ENCODE measurements at places on chromosomes 11 and 22.

DNA sequence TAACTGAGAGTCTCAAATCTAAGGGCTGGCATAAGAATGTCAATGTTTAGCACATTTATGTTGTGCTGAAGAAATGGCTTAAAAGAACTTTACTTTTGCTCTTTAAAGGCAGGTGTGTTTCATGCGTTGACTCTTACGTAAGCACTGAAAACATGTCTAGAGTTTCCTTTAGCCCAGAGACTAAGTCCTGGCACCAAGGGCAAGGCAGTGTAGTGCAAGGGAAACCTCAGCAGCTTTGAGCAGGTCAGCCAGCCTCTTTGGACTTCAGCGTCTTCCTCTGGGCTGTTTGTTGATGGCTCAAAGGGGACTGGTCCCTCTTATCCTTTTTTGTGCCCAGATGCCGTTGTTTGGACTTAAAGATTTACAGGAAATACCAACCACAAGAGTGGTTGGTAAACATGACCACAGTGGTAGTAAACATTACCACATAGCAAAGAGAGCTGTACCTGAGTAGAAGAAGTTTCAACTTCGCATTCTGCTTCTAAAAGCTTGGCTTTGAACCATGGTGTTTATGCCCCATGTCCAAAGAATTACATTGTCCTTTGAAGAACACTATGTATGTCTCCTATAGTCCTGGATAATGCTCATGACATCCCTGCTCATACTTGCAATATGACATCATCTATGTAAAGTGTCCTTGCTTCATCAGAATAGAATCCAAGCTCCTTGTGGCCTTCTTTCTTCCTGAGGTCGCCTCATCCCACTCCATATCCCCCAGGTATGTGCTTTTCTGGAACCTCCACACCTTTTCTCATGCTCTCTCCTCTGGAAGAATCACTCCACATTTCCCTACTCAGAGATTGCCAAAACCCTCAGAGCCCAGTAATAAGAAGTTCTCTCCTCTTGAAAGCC lies 23.5 kb downstream of the TENM4 start:
- no peak for DNase-seq

- DNase-seq: no peak
Measured at GRCh38 chr22:24129263-24129651, 52.0 kb upstream of the SUSD2 start.

DNA sequence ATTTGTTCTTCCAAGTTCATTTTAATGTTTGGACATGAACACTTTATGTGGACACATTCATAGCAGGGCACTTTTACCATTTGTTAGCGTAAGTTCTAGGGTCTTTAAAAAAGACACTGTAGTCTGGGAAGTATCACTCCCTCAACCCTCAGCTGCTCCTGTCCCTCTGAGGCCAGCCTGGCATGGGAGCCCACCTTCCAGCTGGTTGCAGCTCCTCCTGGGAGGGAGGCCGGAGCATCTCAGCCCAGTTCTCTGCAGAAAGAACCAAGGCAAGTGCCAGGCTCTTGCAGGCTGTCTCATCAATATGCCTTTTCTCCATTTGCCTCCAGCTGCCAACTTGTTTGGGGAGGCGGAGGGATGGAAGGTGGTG lies 150.6 kb downstream of the OPCML start:
- DNase-seq: no peak

- DNase-seq: no peak
Measured at GRCh38 chr22:30813936-30814335, 119.3 kb downstream of the OSBP2 start.

Data from activated CD8-positive, alpha-beta memory T cell treated with anti-CD3 and anti-CD28 coated beads, Interleukin-2, amount 50 U/mL, for 48 hours (primary cell).